ENCODE measurements at places on chromosomes 16 and 17.

- DNase-seq: no peak
Measured at GRCh38 chr16:56684256-56684925, 2.1 kb downstream of the MT1X start.

GRCh38 chr16:3234543-3234856, 458 bp downstream of the ZNF200 start:
- DNase-seq: no peak

- DNase-seq: no peak
Measured at GRCh38 chr17:73249700-73250099, 12.0 kb downstream of the CPSF4L start.

GRCh38 chr17:18141210-18141803, 32.8 kb downstream of the MYO15A start:
- DNase-seq: no peak

GRCh38 chr16:66222756-66223155, 143.7 kb upstream of the CDH5 start:
- no peak for DNase-seq

DNA sequence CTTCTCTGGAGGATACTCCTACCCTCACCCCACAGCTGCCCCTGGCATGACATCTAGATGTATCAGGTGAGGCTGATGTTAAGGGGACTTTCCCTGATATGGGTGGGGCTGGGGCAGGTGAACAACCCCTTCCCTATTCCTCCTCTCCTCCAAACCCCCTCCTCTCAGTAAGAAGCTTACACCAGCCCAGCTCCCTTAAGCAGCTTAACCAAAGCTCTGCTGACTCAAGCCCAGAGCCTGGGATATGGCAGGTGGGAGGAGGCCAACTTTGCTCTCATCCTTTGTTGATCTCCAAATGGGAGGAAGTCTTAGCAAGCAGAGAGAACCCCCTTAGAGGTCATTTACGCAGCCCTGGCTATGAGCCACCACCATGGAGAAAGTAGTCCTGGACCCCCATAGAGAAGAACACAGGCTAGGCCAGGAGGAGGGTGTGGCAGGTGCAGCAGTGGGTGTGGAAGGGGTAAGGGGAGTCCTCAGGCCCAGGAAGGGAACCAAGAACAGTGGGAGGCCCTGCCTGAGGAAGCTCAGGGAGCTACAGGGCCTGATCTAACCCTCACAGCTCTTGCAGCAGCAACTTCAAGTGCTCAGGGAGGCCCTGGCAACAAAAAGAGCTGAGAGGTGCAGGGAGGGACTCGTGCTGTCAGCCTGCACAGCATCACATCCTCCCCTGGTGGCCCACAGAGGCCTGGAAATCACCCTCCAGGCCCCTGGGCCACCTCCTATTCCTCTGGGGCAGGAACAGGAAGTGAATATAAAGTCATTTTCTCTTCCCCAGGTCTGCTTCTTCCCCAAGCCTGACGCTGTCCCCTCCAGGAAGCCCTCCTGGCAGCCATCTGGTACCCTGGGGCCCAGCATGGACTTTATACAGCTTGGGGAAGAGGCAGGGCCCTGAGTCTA, 2.9 kb downstream of the UNC119 start:
- DNase-seq: no peak
